ENCODE measurements at places on chromosomes 11 and 22. TPM values are rescaled to one million over a fixed set of nuclear protein-coding genes. Genes with fewer than 3 reads are reported as not detected.

Gene MMP7
- 1,865 TPM for total RNA-seq

Gene SCGB1D2
- not detected for total RNA-seq

Gene EXPH5
- total RNA-seq, result 5.6 TPM

Gene ROM1
- total RNA-seq, result 9.9 TPM

Gene DNAJB7
- total RNA-seq, result not detected

Gene TMEM109
- 103 TPM for total RNA-seq

Gene MYOD1
- not detected for total RNA-seq

Gene PDE2A
- 23.7 TPM for total RNA-seq

Gene TRIM51
- total RNA-seq, result not detected

Gene OR5AS1
- not detected for total RNA-seq

Gene TPBGL
- 0.17 TPM for total RNA-seq

Gene KLHL35
- total RNA-seq, result 1.4 TPM

Gene FAM181B
- 0.81 TPM for total RNA-seq

Gene PRRG4
- total RNA-seq, result 12.7 TPM

Gene RIC8A
- 109 TPM for total RNA-seq

Gene ZNF280B
- 1.3 TPM for total RNA-seq

Gene CELSR1
- 6.7 TPM for total RNA-seq

Gene ACR
- 0.92 TPM for total RNA-seq

Gene OR4D5
- not detected for total RNA-seq

Gene OR10D3
- total RNA-seq, result not detected

Gene ABCG4
- 0.17 TPM for total RNA-seq

Gene APOL5
- not detected for total RNA-seq

Gene BTG4
- total RNA-seq, result not detected

Gene OR10A2
- total RNA-seq, result not detected

Gene NEFH
- total RNA-seq, result 0.86 TPM

Gene LSP1
- total RNA-seq, result 43.1 TPM

Gene MMP1
- 99.4 TPM for total RNA-seq

Gene INSC
- 1.2 TPM for total RNA-seq

Gene GUCY1A2
- total RNA-seq, result 3.2 TPM

Gene GTF2H1
- 35.7 TPM for total RNA-seq

Gene ADM
- 27.2 TPM for total RNA-seq

Gene OR8B3
- total RNA-seq, result not detected

Gene CD6
- 5.3 TPM for total RNA-seq

Gene CAVIN3
- 16.3 TPM for total RNA-seq

Gene PTGDR2
- 0.83 TPM for total RNA-seq

Gene CD3D
- 12.4 TPM for total RNA-seq

Gene NLRX1
- total RNA-seq, result 24.6 TPM

Gene DKK3
- total RNA-seq, result 80.0 TPM

Gene CECR2
- total RNA-seq, result 0.89 TPM

Gene PHOX2A
- total RNA-seq, result 0.14 TPM

Gene ACTN3
- total RNA-seq, result 0.12 TPM

Gene YPEL1
- 10.0 TPM for total RNA-seq

Gene IL10RA
- 29.3 TPM for total RNA-seq

Gene OR10G8
- not detected for total RNA-seq

Gene NUP160
- total RNA-seq, result 26.1 TPM

Gene DEUP1
- 0.14 TPM for total RNA-seq
